ENCODE measurements at places on chromosomes 16 and 17.

- DNase-seq, result no peak
These were observed 2.7 kb downstream of the ZFPM1 start for GRCh38 chr16:88455610-88456355.

GRCh38 chr16:81703177-81704155 lies 75.6 kb upstream of the PLCG2 start:
- peak; percentile 84 for DNase-seq

DNA sequence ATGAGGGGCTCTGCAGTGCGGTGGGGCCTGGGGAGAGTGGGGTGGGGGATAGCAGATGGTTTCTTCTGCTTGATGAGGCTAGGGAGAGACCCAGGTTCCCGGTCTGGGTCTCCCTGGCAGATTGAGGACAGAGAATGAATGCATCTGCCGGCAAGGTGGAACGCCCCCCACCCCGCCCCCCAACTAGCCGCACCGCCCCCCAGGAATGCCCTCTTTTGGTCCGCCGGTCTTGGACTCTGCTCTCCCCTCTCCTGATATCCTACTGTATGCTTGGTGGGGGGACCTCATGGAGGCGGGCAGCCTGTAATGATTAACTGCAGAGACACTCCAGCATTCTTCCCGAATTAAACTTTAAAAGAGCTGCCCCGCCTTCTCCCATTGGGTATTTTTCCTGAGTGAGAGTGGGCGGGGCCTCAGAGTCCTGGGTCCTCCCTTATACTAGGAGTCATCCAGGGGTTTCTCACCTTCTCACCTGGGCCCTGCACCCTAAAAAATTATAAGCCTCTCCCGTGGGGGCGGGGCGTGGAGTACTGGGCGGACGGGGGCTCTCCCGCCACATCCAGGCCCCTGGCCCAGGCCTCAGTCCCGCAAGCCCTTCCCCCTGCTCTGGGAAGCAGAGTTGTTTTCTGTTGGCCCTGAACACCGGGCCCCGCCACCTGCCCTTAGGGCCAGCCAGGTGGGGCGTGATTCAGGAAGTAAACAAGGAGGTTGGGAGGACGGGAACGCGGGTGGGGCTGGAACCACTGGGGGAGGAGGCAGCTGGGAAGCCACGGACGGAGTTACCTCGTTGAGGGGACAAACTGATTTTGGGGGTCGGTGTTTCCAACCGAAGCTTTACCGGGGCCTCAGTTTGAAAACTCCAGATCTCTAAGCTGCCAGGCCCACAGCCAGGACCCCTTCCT lies 1.5 kb downstream of the GRB7 start:
- DNase-seq, result no peak

- no peak for DNase-seq
These were observed 50.3 kb downstream of the ZFPM1 start for GRCh38 chr16:88503374-88503770.

DNA sequence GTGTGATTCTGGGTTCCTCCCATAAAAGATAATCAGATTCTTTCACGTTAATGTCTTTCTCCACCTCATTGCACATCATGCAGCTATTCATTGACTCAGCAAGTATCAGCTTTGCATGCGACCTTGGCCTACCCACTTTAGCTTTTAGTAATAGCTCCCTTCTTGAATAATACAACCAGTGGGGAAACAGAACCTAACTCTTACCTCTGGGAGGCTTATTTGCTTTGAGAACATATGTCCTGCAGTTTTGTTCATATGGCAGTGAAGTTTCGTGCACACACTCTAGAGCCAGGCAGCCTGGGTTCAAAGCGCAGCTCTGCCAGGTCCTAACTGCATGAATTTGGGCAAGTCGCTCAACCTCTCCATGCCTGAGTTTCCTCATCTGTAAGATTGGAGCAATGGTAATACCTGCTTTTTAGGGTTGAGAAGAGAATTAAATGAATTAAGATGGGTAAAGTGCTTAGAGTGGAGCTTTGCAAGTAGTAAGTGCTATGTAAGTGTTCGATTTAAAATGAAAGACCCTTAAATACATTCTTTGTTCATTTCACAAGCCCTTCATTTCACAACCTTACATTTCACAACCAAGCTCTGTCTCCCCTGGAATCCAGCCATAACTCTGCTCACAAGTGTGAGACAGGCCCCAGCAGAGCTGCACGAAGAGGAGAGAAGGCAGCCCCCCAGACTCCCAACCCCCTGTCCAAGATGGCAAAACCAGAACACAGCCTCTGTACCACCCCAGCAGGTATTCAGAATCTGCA lies 29.3 kb downstream of the MAPT start:
- no peak for DNase-seq

DNA sequence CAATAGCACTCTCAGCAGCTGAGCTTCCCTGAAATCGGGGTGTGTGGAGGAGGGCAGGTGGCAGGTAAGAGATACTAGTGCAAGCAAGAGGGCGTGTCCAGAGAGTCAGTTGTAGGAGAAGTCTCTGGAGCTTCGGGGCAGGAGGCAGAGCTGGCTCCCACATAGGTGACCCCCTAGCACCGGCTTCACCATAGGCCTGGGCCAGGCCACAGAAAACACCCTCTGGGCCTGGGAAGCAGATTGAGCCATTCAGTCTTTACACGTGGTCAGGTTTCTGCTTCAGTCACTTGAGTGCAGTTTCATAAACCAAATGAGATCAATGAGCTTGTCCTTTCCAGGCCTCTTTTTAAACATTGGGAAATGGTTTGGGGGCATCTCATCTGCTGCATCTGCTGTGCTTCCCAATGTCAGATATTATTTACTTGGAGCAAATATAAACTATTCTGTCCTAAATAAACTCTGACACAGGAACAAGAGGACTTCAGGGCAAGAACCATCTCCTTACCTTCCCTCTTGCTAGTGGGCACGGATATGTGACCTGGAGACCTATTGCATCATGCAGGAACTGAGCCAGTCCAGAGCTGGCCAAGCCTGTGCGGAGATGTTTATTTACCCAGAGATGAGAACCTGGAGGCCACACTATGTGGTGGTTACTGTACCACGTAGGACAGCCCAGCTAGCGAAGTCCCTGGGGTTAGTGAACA lies 16.1 kb downstream of the CCR7 start:
- DNase-seq, result peak; percentile 82

DNA sequence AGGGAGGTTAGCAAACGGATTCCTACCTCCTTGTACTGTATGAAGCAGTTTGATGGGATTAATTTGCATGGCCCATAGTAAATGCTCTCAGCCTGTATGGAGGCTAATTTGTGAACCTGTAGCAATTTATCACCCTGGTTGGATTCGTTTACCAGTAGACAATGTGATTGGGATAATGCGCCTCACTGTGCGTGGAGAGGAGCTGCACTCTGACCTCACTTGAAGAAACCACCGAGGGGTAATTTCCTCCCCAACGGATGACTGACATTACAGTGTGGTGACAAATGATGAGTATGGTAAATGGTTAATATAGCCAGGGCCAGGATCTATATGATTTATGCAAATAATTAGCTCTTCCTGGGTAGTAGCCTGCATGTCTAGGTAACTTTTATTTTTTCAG lies 479.1 kb upstream of the RBFOX1 start:
- no peak for DNase-seq

DNA sequence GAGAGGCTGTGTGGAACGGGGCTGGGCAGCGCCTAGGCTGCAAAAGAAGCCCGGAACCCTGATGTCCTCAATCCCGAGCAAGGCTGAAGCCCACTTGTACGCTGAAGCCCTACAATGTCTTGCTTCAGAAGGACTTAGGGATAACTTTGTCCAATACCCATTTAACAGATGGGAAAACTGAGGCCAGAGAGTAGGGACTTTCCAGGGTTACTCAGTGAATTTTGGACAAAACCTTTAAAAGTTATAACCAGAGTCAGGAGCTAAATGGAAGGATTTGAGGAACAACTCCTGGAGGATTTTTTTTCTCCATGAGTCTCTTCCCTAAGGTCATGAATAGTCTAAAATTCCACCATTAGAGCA lies 161.2 kb downstream of the IRX5 start:
- DNase-seq, result no peak

DNA sequence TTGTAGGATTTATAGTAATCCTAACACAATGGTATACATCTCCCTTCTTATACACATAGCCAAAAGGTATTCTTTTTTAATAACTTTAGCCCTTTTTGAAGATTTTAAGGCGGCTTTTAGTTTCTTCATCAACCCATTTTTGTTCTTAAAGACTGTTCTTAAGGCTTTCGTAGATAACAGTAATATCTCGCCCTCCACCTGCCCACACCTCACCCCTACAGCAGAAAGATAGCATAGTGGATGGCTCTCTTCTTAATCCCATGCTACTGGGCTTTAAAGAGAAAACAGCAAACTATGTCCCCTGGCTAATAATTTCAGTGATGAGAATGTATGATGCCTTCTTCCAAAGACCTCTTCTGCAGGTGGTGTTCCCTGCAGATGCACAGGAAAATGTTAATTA lies 8.6 kb downstream of the IGSF6 start:
- no peak for DNase-seq
